ENCODE measurements at places on chromosomes 6 and 20.
A peak's percentile ranks its signal among the peaks of the same experiment; 100 is the strongest.

GRCh38 chr6:57108691-57109090 is 18.7 kb downstream of the ZNF451 start:
- DNase-seq = no peak

- DNase-seq = no peak
These were observed 104.8 kb downstream of the BCKDHB start for GRCh38 chr6:80211286-80211685.

DNA sequence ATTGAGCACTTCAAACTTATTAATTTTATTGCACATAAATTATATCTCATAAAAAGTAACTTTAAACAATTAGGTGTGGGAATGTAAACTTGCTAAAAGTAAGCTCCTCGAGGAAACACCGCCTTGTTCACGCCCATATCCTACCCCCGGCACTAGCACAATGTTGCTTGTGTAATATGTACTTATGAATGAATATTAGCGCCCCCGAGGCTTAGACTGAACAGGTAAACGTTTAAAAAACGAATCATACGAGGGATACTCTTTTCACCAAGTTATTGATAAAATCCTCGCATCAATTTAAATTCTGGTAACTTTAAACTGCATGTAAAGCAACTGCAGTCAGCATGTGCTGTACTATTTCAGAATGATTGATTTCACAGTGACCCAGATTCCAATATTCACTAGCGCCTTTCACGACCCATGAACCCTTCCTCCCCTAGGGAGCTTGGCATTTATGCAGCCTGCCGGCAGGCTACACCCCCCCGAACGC is 637 bp downstream of the TFB1M start:
- no peak for DNase-seq

DNA sequence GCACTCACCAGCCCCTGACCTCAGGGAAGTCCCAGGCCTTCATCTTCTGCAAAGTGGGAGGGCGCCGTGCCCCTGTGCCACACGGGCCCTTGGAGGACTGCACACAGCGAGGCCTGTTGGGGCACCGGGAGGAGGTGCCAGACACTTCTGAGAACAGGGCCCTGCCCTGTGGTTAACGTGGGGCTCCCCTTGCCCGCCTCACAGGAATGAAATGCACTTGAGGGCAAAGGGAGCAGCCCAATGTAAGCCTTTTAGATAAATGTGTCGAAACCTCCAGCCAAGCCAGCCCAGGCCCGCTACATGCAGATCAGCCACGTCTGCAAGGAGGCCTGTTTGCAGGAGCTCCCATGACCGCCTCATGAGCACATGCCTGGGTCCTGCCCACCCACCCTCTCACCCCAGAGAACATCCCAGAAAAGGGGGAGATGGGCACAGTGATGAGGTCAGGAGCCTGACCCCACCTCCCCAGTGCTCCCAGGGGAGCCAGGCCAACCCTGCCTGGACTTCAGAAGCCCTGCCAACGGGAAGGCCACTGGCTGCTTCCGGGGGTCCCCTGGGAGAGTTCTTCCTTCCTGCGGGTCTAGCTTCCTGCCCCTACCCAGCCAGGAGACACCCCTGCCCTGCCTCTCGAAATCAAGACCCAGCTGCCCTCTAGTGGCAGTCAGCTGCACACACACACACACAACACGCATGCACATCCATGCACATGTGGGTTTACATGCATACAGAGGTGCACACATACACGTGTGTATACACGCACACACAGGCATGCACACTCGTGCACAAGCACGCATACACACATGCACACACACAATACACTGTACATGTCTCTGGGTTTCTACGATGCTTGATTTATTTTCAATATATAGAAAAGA is 178.7 kb downstream of the TAF4 start:
- DNase-seq = peak; percentile 5

DNA sequence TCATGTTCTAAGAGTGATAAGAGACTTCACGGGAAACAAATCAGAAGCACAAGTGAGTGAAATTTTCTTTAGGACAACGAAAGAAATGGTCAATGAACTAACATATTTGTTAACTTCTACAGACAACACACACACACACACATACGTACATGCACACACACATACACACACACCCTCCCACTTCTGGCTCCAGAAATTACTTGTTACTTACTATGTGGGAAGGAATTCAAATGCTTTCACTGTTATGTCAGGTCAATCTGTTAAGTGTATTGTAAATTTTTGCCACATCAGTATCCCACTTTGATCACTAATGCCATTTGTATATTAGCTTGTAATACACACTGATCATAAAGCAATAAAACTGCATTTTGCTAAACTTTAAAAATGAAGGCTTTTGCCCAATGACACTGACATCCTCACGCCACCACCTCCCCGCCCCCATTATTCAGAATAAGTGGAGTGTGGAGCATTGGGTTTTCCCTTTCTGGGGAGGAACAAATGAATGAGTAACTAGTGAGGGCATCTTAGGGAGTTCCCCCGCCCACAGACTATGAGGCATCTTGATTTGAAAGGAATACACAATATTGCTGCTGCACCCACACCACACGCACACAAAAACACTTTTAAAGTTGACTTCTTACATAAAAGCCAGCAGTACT is 76.2 kb downstream of the ATXN1 start:
- no peak for DNase-seq

DNA sequence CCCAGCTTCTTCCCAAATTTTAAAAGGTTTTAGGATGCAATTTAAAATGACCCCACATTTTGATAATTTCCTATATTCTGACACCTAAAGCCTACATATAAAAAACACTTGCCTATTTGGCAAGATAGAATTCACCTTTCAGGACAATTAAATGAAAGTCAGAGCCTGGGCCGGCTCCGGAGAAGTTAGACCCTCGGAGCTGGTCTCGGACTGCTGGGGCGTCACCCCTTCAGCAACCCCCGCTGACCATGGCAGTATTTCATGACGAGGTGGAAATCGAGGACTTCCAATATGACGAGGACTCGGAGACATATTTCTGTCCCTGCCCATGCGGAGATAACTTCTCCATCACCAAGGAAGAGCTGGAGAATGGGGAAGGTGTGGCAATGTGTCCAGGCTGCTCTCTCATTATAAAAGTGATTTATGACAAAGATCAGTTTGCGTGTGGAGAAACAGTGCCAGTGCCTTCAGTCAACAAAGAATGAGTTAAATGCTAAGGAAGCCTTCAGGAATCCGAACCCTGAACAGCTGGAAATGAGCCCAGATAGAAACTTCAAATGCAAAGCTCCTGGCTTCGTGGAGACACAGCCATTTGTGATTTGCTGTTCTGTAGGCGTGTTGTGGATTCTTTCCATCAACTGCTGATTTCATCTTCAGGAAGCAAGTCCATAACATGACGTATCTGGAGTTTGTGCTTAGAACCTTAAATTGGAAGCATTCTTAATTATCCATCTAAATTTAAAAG is 16.0 kb downstream of the TCFL5 start:
- DNase-seq = no peak

DNA sequence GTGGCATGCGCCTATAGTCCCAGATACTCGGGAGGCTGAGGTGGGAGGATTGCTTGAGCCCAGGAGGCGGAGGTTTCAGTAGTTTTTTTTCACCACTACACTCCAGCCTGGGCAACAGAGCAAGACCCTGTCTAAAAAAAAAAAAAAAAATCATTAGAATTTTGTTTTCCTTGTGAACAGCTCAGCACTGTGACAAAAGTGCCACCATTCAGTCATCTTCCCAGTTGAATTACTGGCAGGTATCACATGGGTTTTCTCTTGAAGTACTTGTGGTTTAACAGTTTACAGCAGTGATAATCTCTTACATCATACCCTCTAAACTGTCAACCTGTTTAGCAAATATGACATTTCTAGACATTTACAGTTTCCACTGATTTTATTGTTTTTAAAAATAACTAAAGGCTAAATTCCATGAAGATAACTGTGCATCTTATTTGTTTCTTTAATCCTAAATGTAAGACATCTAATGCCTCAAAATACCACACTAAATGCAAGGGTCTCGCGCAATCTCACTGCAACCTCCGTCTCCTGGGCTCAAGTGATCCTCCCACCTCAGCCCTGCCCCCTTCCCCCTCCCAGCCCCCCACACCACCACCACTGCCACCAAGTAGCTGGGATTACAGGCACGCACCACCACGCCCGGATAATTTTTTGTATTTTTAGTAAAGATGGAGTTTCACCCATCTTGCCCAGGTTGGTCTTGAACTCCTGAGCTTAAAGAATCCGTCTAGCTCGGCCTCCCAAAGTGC is 7.0 kb downstream of the TRPC4AP start:
- no peak for DNase-seq
